Mammary epithelial cell (primary cell): ENCODE measurements at places on chromosomes 6 and 20. TPM values are rescaled to one million over a fixed set of nuclear protein-coding genes. Genes with fewer than 3 reads are reported as not detected.

- DNase-seq, result no peak
Observed at GRCh38 chr6:14861491-14861943, 384.4 kb upstream of the JARID2 start.

DNA sequence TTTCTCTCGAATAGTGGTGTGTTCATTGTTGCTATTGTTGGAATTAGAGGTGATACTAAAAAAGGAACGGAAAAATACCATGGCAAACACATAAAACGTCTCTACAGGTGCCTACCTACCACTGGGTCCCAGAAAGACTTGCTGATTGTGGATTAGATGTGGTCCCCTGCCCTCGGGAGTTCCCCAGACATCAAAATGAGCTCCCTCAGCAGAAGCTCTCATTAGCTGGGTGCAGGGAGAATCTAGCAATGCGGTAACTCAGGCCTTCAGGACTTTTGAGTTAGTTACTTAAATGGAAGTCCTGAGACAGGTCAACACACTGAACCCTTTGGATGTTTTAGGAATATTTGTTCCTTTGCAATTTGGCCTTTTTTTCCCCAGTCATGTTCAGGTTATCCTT, 6.1 kb downstream of the IRF4 start:
- no peak for DNase-seq

GRCh38 chr20:13029687-13030375, 21.1 kb downstream of the SPTLC3 start:
- DNase-seq, result peak; percentile 95

GRCh38 chr6:159249128-159249527, 79.9 kb downstream of the FNDC1 start:
- no peak for DNase-seq

DNA sequence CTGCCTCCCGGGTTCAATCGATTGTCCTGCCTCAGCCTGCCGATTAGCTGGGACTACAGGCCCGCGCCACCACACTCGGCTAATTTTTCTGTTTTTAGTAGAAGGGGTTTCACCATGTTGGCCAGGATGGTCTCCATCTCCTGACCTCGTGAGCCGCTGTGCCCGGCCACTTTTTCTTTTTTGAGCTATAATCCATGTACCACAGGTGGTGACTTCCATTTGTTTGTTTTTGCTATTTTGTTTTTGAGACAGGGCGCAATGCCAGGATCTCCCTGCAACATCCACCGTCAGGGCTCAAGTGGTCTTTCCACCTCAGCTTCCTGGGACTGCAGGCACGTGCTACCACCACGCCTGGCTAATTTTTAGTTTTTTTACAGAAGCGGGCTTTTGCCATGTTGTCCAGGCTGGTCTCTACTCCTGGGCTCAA, 8.5 kb downstream of the HSPA1B start:
- no peak for DNase-seq

- DNase-seq, result peak; percentile 73
Observed at GRCh38 chr6:142819603-142820337, 125.2 kb downstream of the HIVEP2 start.

The WFDC2 gene
- total RNA-seq, result 4.7 TPM

The EYS gene
- under 0.01 TPM for total RNA-seq

The MATN4 gene
- total RNA-seq, result not detected
